Mesothelial cell of epicardium (in vitro differentiated cells): ENCODE measurements at places on chromosomes 16 and 17. TPM values are rescaled to one million over a fixed set of nuclear protein-coding genes. Genes with fewer than 3 reads are reported as not detected.
A peak's percentile ranks its signal among the peaks of the same experiment; 100 is the strongest.

Gene KCNH6
- total RNA-seq, result 0.16 TPM in 1 of 3 replicates, not detected in the others

DNA sequence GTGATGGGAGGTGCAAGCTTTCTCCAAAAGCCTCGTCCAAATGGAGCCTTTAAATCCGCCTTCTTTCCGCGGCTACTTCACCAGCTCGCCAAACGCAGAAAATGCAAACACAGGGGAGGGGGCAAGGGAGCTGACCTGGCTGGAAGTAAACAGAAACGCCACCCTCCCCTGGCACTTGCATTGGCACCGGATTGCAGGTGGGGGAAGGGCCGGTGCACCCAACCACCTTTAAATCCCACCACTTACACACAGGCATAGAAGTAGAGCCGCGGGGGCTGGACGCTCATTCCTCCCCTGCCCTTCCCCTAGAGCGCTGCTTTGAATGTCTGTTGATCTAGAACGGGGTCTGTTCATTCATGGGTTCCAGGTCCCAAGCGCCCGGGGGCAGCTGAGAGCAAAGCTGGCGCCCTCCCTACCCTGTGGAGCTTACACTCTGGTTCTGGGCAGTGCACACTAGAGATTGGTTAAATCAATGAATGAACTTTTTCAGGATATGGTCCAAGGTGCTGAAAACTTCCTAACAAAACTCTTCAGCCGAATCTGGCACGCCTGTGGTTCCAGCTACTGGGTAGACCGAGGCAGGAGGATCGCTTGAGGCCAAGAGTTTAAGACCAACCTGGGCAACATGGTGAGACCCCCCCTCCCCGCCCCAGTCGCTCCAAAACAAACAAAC is 920 bp upstream of the ZCCHC14 start:
- peak overlapping the region; percentile 77 for H3K27ac ChIP-seq
- no peaks in the 10 kb centered on the region for H3K36me3 ChIP-seq
- H3K4me1 ChIP-seq, result peaks cover 32% of the 10 kb centered on the region
- H3K4me3 ChIP-seq, result peak overlapping the region; percentile 79
- DNase-seq, result no peak

GRCh38 chr17:80364091-80364691 is 50.8 kb upstream of the ENDOV start:
- DNase-seq, result no peak
- H3K4me1 ChIP-seq, result no peaks in the 10 kb centered on the region
- no peaks in the 10 kb centered on the region for H3K27me3 ChIP-seq
- no peak overlapping the region for H3K27ac ChIP-seq
- peaks cover 39% of the 10 kb centered on the region for H3K36me3 ChIP-seq

Gene EFNB3
- total RNA-seq, result 27.3 to 28.2 TPM (median 28.1 TPM) in 3 replicates

Gene GINS2
- total RNA-seq, result 13.4 to 15.3 TPM (median 14.8 TPM) in 3 replicates

DNA sequence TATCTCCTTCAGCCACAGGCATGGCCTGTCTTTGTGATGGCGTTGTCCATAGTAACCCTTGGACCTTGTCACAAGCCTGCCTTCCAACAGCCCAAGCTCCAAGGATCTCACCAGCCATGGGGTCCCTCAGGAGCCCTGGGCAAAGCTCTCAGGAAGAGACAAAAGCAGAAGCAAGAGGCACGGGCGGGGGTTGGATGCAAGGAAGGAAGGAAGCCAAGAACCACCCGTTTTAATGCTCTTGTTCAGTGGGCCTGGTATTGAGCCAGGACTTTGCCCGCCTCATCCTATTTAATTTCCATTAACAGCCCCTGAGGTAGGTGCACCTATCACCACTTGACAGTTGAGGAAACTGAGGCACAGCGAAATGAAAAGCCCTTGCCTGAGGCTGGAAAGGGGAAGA is 32.3 kb upstream of the GOSR2 start:
- DNase-seq, result no peak
- H3K36me3 ChIP-seq, result no peaks in the 10 kb centered on the region
- H3K4me1 ChIP-seq, result peaks cover 32% of the 10 kb centered on the region
- no peak overlapping the region for H3K4me3 ChIP-seq
- no peak overlapping the region for H3K27ac ChIP-seq

DNA sequence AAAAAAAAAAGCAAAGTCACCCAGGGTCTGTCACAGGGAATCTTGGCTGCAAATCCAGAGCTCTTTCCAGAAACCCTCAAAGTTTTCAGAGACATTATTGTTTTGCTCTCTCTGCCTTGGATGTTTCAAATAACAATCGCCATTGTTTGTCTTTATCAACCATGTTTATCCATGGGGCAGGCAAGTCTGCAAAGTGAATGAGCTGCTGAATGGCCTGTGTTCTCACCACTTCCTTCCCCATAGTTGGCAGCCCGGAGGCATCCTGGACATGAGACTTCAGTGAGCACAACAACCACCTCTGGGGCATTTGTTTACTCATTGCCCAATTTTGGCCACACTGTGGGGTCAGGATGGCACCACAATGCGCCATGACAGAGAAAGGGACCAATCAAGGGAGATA is 53.1 kb upstream of the USP7 start:
- H3K4me1 ChIP-seq, result peaks cover 2% of the 10 kb centered on the region
- no peak overlapping the region for H3K4me3 ChIP-seq
- H3K27ac ChIP-seq, result no peak overlapping the region
- no peaks in the 10 kb centered on the region for H3K36me3 ChIP-seq
- no peaks in the 10 kb centered on the region for H3K27me3 ChIP-seq

Gene ALDH3A1
- 0.55 to 1.1 TPM (median 0.69 TPM) in 3 replicates for total RNA-seq

DNA sequence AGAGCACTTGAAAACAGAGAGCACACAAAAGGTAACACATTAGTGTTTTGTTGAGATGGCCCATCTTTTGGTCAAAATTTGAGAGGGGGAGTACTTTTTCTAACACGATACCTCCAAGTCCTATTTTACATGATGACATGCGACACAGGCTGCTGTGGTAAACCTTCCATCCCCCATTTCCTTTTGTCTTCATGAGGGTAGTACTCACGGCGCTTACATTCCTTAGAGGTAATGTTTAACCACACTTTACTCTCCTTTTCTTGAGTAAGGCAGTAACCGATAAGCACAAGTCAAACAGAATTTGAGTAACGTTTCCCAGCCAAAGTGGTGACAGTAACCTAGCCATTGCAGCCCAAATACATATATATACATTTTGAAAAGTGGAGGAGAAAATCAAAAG is 35.8 kb upstream of the PITPNM3 start:
- no peak for DNase-seq
- no peaks in the 10 kb centered on the region for H3K27me3 ChIP-seq
- H3K27ac ChIP-seq, result no peak overlapping the region
- H3K4me1 ChIP-seq, result no peaks in the 10 kb centered on the region
- H3K4me3 ChIP-seq, result no peak overlapping the region

DNA sequence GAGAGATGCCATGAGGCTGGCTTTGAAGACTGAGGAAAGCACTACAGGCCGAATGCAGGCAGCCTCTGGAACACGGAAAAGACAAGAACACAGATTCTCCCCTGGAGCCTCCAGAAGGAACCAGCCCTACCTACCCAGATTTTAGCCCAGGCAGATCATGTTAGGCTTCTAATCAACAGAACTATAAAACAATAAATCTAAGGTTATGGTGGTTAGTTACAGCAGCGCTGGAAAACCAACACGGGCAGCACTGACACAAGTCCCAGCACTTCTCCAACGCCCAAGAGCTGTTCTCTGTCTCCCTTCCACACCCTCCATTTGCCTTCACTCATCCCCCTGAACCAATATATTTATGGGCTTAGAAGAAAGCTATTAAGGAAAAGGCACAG is 7.5 kb downstream of the ANKRD11 start:
- H3K27me3 ChIP-seq, result no peaks in the 10 kb centered on the region
- H3K4me1 ChIP-seq, result peaks cover 73% of the 10 kb centered on the region
- no peak for DNase-seq

DNA sequence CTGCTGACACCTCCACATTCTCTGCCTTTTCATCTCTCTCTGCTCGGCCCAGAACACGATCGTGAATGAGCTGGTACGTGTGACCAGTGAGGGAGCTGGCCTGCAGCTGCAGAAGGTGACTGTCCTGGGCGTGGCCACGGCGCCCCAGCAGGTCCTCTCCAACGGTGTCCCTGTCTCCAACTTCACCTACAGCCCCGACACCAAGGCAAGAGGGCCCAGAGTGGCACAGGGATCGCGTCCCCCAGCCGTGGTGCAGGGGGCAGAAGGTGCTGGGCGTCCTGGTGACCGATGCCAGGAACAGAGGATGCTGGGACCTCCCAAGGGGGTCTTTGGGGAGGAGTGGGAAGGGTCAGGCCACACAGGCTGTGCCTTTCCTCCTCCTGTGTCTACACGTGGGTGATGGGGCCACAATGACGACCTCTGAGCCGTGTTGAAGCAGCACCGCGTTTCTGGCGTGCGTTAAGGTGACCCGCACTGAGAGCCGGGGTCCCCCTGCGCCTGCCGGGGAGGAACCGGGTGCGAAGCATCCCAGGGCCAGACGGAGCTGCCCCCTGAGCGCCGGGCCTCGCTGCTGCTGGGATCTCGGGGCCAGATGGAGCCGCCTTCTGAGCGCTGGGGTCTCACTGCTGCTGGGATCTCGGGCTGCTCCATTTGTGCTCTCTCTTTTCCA is 17.4 kb downstream of the GAA start:
- H3K36me3 ChIP-seq, result peaks cover 19% of the 10 kb centered on the region
- H3K27me3 ChIP-seq, result no peaks in the 10 kb centered on the region
- DNase-seq, result no peak
- H3K4me1 ChIP-seq, result no peaks in the 10 kb centered on the region

- H3K27ac ChIP-seq, result no peak overlapping the region
- no peaks in the 10 kb centered on the region for H3K36me3 ChIP-seq
- no peak overlapping the region for H3K4me3 ChIP-seq
- no peaks in the 10 kb centered on the region for H3K27me3 ChIP-seq
- DNase-seq, result no peak
Measured at GRCh38 chr16:68481636-68482035, 33.3 kb upstream of the SMPD3 start.

GRCh38 chr16:64882078-64882784 is 239.6 kb downstream of the CDH11 start:
- H3K4me1 ChIP-seq, result no peaks in the 10 kb centered on the region
- H3K4me3 ChIP-seq, result no peak overlapping the region
- H3K36me3 ChIP-seq, result no peaks in the 10 kb centered on the region
- H3K27me3 ChIP-seq, result peaks cover 10% of the 10 kb centered on the region
- H3K27ac ChIP-seq, result no peak overlapping the region

DNA sequence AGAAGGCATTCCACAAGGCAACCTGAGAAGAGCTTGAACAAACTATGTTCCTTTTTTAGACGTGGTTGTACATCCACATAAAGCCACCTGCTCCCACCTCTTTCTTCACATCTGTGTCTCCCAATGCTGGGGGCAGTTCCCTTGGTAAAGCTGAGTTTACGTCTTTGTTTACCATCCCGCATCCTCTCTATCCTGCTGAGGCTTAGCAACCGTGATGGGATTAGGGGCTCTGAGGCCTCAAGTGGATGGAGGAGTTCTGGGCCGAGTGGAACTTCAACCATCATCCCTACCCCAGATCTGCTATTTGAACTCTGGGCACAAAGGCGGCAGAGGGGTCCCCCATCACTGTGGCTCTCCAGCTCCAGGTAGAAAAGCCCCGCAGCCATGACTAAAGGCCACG is 94.2 kb upstream of the CREBBP start:
- no peak overlapping the region for H3K4me3 ChIP-seq
- no peak for DNase-seq
- H3K27me3 ChIP-seq, result no peaks in the 10 kb centered on the region
- peaks cover 5% of the 10 kb centered on the region for H3K36me3 ChIP-seq

GRCh38 chr17:44608727-44609435 is 47.4 kb upstream of the MEIOC start:
- H3K27ac ChIP-seq, result peak overlapping the region; percentile 94
- no peaks in the 10 kb centered on the region for H3K36me3 ChIP-seq
- no peaks in the 10 kb centered on the region for H3K27me3 ChIP-seq
- H3K4me1 ChIP-seq, result peaks cover 47% of the 10 kb centered on the region
- no peak overlapping the region for H3K4me3 ChIP-seq
- no peak for DNase-seq

DNA sequence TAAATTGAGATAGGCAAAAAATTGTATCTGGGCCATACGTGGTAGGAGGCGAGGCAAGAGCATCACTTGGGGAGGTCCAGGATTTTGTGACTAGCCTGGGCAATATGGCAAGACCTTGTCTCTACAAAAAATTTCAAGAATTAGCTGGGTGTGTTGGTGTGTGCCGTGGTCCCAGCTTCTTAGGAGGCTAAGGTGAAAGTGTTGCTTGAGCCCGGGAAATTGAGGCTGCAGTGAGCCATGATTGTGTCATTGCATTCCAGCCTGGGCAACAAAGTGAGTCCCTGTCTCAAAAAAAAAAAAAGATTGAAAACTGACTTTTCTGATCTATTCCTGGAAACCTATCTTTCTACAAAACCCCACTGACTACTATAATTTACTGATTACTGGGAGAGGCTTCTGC is 26.7 kb downstream of the CDK12 start:
- no peak overlapping the region for H3K4me3 ChIP-seq
- H3K27ac ChIP-seq, result peak overlapping the region; percentile 39
- no peaks in the 10 kb centered on the region for H3K4me1 ChIP-seq
- H3K36me3 ChIP-seq, result peaks cover 16% of the 10 kb centered on the region
- no peaks in the 10 kb centered on the region for H3K27me3 ChIP-seq

- peaks cover under 1% of the 10 kb centered on the region for H3K4me1 ChIP-seq
- no peak for DNase-seq
- H3K27ac ChIP-seq, result no peak within 1 kb of the TSS
Measured at GRCh38 chr17:7114241-7114874, at the start of gene ASGR2. ASGR2 (minus strand) TSS chr17:7114822; CDS start chr17:7114240, 582 bp downstream.

DNA sequence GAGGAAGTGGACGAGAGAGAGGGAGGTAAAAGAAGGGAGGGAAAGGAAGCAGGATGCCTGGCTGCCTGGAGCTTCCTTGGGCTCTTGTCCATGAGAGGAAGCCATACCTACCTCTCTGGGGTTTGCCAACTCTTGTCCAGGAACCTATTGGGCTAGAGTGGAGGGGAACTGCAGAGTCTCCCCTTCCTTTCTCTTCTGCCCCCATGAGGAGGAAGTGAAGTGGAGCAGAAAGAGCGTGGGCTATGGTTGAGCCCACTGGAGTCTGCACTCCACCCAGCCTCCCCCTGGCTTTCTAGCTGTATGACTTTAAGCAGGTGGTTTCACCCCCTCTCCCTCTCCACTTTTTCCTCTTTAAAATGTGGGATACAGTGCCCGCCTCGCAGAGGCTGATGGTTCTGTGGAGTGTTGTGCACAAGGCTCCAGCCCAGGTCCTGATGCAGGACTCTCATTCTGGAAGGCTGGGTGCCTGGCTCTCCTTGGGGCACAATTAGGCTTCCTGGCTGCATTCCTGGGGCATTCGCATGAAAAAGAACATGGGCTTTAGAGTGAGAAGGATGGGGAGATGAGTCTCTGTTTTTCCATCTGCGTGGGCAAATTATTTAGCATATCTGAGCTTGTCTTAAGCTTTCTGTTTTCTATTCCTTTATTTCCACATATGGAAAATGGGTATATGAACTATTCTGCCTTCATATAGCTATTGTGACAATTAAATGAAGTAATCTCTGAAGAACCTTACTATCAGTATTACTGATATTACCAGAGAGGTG is 40.7 kb downstream of the HLF start:
- no peaks in the 10 kb centered on the region for H3K27me3 ChIP-seq
- H3K36me3 ChIP-seq, result no peaks in the 10 kb centered on the region
- H3K4me1 ChIP-seq, result no peaks in the 10 kb centered on the region
- H3K27ac ChIP-seq, result no peak overlapping the region

- H3K4me1 ChIP-seq, result peaks cover 28% of the 10 kb centered on the region
- peak; percentile 64 for DNase-seq
- H3K27ac ChIP-seq, result peak within 1 kb of the TSS; percentile 96
- peaks cover 4% of the 10 kb centered on the region for H3K36me3 ChIP-seq
Measured at GRCh38 chr16:30395155-30395991, at the start of gene ZNF48. ZNF48 (plus strand) TSS chr16:30395420; CDS start chr16:30395795, 375 bp downstream.

Gene ASGR2
- not detected in 3 replicates for total RNA-seq
